ENCODE measurements at places on chromosomes 12 and 14. TPM values are rescaled to one million over a fixed set of nuclear protein-coding genes. Genes with fewer than 3 reads are reported as not detected.

Gene KRT72
- not detected for total RNA-seq

Gene CLEC1B
- not detected for total RNA-seq

Gene LMNTD1
- not detected for total RNA-seq

Gene FAM177A1
- total RNA-seq = 32.1 TPM

Gene KRT6A
- total RNA-seq = not detected

Gene AICDA
- total RNA-seq = 0.94 TPM

Gene NINJ2
- 2.9 TPM for total RNA-seq

Gene HSPB8
- not detected for total RNA-seq
